Upper lobe of right lung (tissue), 1 donor: ENCODE measurements at places on chromosomes 6 and 20. TPM values are rescaled to one million over a fixed set of nuclear protein-coding genes. Genes with fewer than 3 reads are reported as not detected.

The SIM1 gene
- not detected for total RNA-seq

The PROKR2 gene
- total RNA-seq = not detected

The CGA gene
- total RNA-seq = not detected

The KCNK16 gene
- total RNA-seq = not detected

The GABRR1 gene
- not detected for total RNA-seq

The BMP7 gene
- 1.2 TPM for total RNA-seq

The THBD gene
- 104 TPM for total RNA-seq

The CALHM6 gene
- total RNA-seq = 3.6 TPM

The SLC12A5 gene
- 2.0 TPM for total RNA-seq

The BPIFA1 gene
- not detected for total RNA-seq

The TSPYL4 gene
- total RNA-seq = 13.6 TPM

The MCCD1 gene
- total RNA-seq = not detected

The SCUBE3 gene
- 0.46 TPM for total RNA-seq

The B3GAT2 gene
- total RNA-seq = not detected

The KCNS1 gene
- total RNA-seq = 1.6 TPM

The NAPB gene
- total RNA-seq = 10.8 TPM

The FAXC gene
- 5.4 TPM for total RNA-seq

The FNDC11 gene
- total RNA-seq = 0.32 TPM

The SLC13A3 gene
- 1.6 TPM for total RNA-seq

The TAP1 gene
- total RNA-seq = 60.4 TPM

The FAM83D gene
- 2.0 TPM for total RNA-seq

The PI3 gene
- 4.1 TPM for total RNA-seq

The LY6G5B gene
- 12.6 TPM for total RNA-seq

The SGK2 gene
- 1.7 TPM for total RNA-seq

The HLA-DOA gene
- 25.2 TPM for total RNA-seq
